ENCODE measurements at places on chromosomes 5 and 9.
A peak's percentile ranks its signal among the peaks of the same experiment; 100 is the strongest.

DNA sequence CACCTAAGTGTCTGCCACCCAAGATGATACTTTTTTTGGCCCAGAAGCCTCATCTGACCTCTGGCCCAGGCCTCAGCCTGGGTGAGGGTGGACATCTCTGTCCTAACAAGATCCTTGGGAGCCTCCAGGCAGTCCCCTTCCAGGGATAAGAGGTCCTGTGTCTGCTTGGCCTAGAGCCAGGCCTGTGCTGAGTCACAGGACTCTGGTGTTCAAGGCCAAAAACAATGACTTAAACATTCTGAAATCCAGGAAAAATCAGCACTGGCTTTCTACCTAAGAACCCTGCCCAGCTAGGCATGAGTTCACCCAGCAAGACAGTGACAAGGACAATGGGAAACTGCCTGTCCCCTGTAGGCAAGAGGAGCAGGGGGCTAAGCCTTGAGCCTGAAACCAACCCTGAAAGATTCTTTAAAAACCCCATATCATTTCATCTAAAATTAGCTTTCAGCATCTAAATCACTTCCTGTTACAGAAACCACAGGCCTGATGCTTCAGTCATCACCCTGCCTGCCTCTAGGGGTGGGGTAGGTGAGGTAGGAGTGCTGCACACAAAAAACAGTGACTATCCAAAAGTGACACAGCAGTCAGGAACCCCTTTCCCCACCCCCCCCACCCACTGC is 29.9 kb downstream of the CSF2 start:
- peak; percentile 87 for DNase-seq

DNA sequence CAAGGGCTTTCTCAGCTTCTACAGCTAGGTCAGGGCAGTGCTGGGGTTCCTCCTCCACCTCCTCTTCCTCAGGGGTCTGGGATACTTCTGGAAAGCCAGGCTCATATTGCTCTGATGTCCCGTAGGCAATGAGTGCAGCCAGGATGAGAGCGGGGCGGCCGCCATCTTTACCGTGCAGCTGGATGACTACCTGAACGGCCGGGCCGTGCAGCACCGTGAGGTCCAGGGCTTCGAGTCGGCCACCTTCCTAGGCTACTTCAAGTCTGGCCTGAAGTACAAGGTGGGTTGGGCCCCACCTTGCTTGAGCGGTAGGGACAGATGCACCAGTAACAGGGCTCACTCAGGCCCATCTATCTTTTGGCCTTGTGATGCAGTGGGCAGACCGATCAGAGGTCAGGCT is 34.8 kb downstream of the GSN start:
- DNase-seq = no peak

GRCh38 chr5:152437866-152438265 is 32.8 kb upstream of the NMUR2 start:
- DNase-seq = no peak

DNA sequence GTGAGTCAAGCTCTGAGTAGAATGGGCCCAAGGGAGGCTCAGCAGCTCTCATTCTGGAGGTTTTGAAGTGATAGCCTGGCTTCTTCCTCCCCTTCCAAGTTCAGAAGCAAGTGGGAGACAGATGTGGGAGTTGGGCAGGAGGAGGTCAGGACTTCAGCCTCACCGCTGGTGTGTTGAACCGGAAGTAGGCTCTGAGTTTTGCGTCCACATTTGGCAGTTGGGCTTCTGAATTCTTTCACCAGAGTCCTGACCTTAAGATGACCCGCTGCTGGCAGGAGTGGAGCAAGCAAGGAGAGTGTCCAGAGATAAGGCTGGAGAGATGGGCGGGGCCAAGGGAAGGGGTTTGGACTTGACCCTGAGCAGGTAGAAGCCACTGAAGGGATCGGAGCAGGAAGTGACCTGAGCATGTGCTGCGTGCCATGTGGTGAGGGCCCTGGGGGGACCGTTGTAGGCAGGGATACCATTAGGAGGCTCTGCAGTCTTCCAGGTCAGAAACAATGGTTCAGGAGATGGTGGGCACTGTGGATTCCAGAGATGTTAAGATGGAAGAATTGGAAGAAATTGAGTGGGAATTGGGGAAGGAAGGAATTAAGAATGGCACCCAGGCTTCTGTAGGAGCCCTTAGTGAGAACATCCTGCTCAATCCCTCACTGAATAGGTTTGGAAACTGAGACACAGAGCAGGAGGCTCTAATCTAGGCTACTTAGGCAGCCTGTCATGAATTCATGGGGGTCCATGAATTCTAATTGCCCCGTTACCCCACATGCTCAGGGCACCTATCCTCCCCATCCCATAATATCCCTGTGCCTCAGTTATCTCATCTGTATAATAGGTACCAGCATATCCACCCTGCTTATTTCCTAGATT is 25.9 kb downstream of the GALNT12 start:
- DNase-seq = no peak

DNA sequence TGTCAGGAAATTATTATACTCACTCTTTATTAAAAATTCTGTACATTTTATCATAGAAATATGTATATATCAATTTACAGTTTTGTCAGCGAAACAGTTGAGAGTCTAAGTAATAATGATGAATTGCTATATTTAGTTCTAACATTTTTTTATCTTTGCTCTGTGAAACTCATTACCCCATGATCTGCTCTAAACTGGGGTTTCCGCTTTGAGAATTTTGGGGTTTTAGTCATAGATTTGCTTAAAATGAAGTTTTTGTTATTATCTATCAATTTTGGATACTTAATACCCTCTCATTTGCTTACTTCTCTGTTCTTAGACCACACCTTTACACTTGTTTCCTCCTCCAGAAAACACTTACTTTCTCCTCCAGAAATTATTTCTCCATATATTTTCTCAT is 333.8 kb upstream of the MPDZ start:
- no peak for DNase-seq

DNA sequence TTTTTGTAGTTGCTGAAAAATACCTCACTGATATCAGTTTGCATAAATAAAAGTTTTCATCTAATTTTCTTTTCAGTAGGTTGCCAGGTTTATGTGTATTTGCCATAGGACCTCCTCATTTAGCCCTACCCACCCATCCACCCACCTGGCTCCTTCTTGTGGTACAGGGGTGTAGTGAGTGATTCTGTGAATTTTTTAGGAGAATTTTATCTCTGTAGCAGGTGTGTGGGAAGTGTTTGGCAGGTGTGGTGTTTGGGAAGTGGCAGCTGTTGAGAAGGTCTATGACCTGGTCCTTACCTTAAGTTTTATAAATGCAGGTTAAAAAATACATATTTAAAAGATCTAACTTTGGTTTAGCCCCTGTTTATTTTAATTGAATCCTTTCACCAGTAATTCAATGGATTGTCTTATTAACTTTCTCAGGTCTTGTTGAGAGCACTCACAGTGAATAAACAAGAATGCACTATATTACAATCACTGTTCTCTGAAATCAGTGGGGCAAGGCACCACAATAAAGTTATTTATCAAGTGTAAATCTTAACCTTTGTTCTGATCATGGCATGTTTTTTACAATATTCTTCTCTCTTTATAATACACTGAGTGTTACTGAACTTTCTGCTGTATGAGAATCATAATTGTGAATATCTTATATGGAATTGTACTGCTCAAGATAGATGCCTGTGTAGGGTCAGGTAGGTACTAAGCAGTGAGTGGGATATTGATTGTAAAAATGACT is 189.1 kb downstream of the WDR70 start:
- DNase-seq = no peak

GRCh38 chr5:62488531-62488930 is 76.0 kb downstream of the IPO11 start:
- DNase-seq = no peak

- DNase-seq = no peak
Measured at GRCh38 chr9:126298063-126298801, 28.4 kb upstream of the MVB12B start.

GRCh38 chr5:60701321-60701968 is 1.5 kb upstream of the DEPDC1B start:
- peak; percentile 12 for DNase-seq

- no peak for DNase-seq
Measured at GRCh38 chr5:54804086-54804485, 181.3 kb downstream of the ESM1 start.

- no peak for DNase-seq
Measured at GRCh38 chr9:106277966-106278365, 583.6 kb downstream of the TMEM38B start.

DNA sequence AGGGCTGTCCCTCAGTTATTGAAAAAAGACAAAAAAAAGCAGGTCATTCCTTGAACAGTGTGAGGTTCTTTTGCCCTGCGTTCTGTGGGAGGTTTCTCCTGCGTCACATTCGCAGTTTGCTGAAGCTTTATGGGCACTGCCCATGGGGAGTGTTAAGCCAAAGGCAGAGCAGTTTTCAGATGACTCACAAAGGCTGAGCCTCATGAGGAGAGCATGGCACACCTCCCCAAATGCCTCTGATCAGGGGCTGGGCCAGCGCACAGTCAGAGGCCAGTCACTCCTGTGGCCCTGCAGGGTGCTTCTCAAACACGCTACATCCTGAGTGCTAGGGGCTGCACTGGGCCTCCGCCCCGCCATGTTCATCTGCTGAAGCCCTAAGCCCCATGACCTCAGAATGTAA is 38.4 kb downstream of the IRX1 start:
- no peak for DNase-seq

GRCh38 chr5:1321576-1321975 is 23.3 kb downstream of the CLPTM1L start:
- DNase-seq = no peak

GRCh38 chr5:77892061-77893010 is 116.2 kb upstream of the TBCA start:
- DNase-seq = no peak

DNA sequence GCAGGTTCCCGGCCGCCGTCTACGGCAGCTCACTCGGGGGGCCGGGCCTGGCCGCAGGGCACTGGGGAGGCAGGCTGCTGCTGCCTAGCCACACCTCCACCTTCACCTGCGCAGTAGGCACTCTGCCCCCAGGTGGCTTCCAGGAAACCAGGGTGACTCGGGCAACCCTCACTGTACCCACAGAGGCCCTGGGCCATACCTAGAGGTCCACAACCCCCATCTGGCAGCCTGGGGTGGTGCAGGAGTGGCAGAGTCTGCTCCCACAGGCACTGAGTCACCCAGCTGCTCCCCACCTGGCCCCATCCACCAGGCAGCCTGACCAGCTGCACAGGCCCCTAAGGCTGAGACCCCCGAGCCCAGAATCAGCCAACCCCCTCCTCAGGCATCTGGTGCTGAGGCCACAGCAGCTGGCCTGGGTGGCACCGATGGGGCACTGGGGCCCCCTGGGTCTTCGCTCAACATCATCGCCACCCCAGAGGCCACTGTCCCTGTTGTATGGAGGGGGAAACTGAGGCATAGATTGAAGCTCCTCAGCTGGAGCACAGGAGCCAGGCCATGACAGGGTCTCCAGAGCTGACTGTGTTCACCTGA is 70.2 kb downstream of the KCNT1 start:
- DNase-seq = no peak

- no peak for DNase-seq
Measured at GRCh38 chr5:148928141-148928540, 101.7 kb downstream of the ADRB2 start.

DNA sequence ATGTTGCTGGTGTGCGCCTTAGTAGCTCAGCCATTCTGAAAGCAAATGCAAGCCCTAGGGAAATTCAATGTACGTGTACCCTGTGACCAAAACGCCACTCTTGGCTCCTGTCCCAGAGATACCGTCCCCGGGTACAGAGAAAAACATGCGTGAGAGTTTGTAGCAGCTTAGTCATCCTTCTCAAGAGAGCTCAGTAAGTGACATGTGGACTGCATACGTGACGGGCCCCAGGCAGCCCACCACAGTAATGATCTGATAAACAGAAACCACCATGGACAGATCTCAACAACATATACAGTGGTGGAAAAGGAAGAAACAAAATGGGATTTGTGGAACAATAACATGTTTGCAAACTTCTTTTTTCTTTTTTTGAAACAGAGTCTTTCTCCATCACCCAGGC is 45.1 kb downstream of the S1PR3 start:
- DNase-seq = no peak

DNA sequence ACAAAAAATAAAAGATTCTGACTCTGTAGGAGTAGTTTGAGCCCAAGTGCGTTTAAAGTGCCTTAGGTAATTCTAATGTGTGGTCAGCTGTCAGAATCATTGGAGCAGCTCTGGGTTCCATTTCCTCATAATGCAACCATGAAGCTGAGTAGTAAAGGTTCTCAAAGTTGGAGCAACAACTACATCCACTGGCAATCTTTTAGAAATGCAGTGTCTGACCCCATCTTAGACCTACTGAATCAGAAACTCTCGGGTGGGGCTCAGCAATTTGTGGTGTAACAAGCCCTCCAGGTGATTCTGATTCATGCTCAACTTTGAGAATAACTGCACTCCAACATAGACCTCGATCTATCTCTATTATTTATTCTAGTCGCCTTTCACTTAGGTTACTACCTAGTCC is 7.6 kb upstream of the ALDH1A1 start:
- DNase-seq = no peak

- no peak for DNase-seq
Measured at GRCh38 chr5:64876203-64876602, 107.5 kb downstream of the CWC27 start.

DNA sequence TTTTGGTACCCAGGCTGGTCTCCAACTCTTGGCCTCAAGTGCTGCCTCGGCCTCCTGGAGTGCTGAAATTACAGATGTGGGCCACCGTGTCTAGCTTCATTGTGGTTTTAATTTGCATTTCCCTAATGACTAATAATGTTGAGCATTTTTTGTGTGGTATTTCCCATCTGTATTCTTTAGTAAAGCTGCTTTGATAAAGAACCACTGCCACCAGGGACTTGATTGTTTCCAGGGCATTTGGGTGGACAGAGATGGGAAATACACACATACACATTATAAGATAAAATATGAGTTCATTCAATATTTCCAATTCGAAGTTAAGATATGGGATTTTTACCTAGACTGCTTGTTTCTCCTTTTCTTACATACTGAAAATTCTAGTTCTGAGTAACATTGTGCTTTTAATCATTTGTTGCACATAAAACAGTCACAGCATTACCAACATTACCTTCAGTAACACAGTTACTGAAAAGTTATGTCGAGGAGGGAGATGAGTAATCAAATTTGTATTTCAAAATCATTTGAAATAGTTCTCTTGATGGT is 28.9 kb downstream of the HABP4 start:
- no peak for DNase-seq

DNA sequence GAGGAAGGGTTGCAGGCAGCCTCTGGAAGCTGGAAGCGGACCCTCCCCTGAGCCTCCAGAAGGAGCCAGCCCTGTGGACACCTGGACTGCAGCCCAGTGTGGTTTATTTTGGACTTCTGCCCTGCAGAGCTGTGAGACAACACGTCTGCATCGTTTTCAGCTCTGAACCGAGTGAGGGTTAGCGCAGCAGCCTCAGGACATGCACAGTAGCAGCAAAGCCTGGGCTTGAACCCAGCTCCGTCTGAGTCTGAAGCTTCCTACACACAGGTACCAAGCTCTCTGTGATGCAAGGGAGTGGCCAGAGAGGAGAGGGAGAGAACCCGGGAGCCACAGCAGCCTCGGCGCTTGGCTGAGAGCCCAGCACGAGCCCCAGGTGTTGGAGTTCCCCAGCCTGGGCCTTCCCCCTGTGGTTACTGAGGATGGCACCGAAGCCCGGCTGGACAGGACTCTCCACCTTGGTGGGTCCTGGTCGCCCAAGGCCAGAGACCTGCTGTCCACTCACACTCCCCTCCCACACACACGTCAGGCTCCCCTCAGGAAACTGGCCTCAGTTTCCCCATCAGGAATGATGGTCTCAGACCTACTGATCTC is 128.2 kb downstream of the OLFM1 start:
- DNase-seq = no peak

GRCh38 chr5:54902791-54903473 is 82.5 kb downstream of the ESM1 start:
- DNase-seq = peak; percentile 36

- DNase-seq = peak; percentile 2
Measured at GRCh38 chr5:127290019-127290945, at the start of gene MEGF10. Gene MEGF10 (plus strand): TSS chr5:127290796. CDS start chr5:127331309, 40,513 bp downstream.

Measured in CD4-positive, alpha-beta T cell treated with Interleukin-10 for 1 hour (primary cell).